ENCODE measurements at places on chromosomes 13 and 19.
A peak's percentile ranks its signal among the peaks of the same experiment; 100 is the strongest.

DNA sequence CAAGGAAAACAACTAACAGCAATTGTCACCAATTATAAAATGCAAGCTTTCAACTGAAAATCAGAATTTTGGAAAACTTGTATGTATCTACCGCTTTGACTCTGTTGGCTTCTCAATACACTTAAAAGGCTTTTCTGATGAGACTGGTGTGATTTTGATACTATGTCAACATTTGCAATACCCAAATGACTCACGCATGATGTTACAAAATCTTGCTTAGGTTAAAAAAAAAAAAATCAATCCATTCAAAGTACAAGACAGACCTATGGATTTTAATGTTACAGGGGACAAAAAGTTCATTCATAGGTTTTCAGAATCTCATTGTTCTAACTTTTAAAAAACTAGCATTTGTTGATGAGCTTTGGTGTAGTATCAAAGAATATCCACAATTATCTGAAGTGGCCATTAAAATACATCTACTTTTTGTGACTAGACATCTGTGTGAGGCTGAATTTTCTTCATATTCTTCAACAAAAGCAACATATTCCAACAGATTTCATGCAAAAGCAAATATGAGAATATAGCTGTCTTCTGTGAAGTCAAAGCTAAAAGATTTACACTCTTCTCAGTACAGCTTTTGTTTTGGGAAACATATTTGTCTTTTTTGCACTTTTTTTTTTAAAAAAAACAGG lies 10.7 kb downstream of the ELF1 start:
- DNase-seq, result no peak

- no peak for DNase-seq
These were observed 90.2 kb downstream of the ZAR1L start for GRCh38 chr13:32224916-32225315.

DNA sequence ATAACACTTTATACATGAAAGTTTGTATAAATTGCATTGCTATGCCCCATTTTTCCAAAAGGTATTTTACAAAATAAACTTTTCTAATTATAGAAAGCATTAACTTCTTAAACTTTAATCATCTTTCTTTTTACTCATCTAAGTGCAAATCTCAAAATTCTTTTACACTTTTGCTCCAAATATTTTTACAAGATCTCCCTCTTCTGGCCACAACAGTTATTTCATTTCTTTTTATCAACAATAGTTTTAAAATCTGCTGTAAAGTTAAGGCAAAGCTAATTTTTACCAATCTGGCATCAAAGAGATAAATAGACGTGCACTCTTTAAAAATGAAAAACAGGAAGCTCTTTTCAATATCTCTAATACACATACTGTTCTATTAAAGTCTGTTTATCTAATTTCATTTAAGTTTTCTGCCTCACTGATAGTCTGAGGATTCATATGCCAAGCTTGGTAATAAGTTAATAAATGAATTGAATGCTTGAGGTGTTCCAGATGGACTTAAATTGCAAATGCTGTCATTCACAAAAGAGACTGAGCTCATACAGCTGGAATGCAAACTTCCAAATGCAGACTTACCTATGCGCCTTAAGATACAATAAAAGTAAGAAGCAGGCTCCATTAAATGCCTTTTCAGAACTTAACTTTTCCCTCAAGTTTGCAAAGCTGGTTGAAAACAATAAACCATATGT lies 583.0 kb upstream of the ATXN8OS start:
- peak; percentile 20 for DNase-seq

GRCh38 chr13:92994056-92994455 lies 232.6 kb upstream of the GPC6 start:
- peak; percentile 30 for DNase-seq

- no peak for DNase-seq
These were observed 46.2 kb downstream of the KLF2 start for GRCh38 chr19:16370641-16371391.

GRCh38 chr13:30810261-30810701 lies 74.9 kb downstream of the ALOX5AP start:
- no peak for DNase-seq

Measured in kidney glomerular epithelial cell (primary cell).